ENCODE measurements at places on chromosomes 2 and 18. TPM values are rescaled to one million over a fixed set of nuclear protein-coding genes. Genes with fewer than 3 reads are reported as not detected.

The DLGAP1 gene
- total RNA-seq, result 1.1 TPM

The GRHL1 gene
- total RNA-seq, result 4.2 TPM

- no peak overlapping the region for H3K27ac ChIP-seq
- H3K4me1 ChIP-seq, result no peaks in the 10 kb centered on the region
- no peak overlapping the region for H3K4me3 ChIP-seq
- H3K36me3 ChIP-seq, result no peaks in the 10 kb centered on the region
These were observed 50.4 kb upstream of the BZW1 start for GRCh38 chr2:200761266-200761665.

- H3K27ac ChIP-seq, result no peak overlapping the region
- no peak overlapping the region for H3K4me3 ChIP-seq
- H3K4me1 ChIP-seq, result no peaks in the 10 kb centered on the region
- H3K27me3 ChIP-seq, result no peaks in the 10 kb centered on the region
- no peaks in the 10 kb centered on the region for H3K36me3 ChIP-seq
These were observed 73.0 kb upstream of the COPS8 start for GRCh38 chr2:237012577-237013267.

GRCh38 chr2:118387509-118387908 lies 299.2 kb downstream of the INSIG2 start:
- no peak overlapping the region for H3K4me3 ChIP-seq
- H3K36me3 ChIP-seq, result no peaks in the 10 kb centered on the region
- no peak for DNase-seq
- no peak overlapping the region for H3K27ac ChIP-seq
- no peaks in the 10 kb centered on the region for H3K4me1 ChIP-seq

- H3K36me3 ChIP-seq, result no peaks in the 10 kb centered on the region
- DNase-seq, result no peak
- no peaks in the 10 kb centered on the region for H3K27me3 ChIP-seq
These were observed 33.8 kb downstream of the TOGARAM2 start for GRCh38 chr2:29014811-29015421.

Measured in sigmoid colon (tissue), 7 donors.